GM18507 (cell line): ENCODE measurements at places on chromosomes 16 and 17.

DNA sequence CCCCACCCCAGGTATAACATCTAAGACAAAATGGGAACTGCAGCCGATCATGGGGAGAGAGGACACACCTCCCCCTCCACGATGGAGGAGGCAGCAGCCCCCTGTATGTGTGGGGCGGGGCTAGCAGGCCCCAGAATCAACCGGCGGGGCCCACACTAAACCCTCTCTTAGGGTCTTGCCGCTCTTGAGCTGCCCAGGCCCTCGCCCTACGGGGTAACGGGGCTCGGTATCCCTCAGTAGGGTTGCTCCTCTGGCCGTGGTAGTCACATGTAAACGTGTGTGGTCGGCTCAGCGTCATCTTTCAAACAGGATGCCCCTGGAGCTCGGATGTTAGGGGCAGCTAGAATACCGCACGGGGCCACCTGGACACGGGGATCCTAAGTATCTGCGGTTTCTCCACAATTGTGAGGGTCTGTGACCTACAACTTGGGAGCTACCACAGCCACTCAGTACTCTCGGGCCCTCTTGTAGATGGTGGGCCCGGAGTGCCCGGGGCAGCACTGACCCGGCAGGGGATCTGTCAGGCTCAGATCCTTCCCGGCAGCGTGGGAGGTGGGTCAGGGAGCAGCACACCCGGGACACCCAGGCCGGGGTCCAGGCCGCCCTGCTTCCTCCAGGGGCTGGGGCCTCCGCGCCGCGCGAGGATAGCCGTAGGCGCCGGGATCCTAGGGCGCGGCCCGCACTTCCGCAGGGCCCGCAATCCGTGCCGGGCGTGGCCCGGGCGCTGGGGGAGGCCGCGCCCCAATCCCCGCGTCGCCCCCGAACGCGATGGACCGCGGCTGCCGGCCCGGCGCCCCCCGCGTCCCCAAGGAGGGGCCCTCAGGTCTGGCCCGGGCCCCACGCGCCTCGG lies 781 bp downstream of the ARHGDIA start:
- DNase-seq: no peak

- peak; percentile 46 for DNase-seq
These were observed at the start of the genes KCTD19 and LRRC36 for GRCh38 chr16:67326472-67327309. Gene KCTD19 (minus strand): TSS chr16:67326741. CDS start chr16:67326707, 34 bp downstream. Gene LRRC36 (plus strand): TSS chr16:67326815. CDS start chr16:67326863, 48 bp downstream.

- DNase-seq: no peak
These were observed 28.6 kb upstream of the SSTR5 start for GRCh38 chr16:1043881-1044451.

GRCh38 chr17:56737421-56738161 lies 96.1 kb downstream of the C17orf67 start:
- DNase-seq: no peak

DNA sequence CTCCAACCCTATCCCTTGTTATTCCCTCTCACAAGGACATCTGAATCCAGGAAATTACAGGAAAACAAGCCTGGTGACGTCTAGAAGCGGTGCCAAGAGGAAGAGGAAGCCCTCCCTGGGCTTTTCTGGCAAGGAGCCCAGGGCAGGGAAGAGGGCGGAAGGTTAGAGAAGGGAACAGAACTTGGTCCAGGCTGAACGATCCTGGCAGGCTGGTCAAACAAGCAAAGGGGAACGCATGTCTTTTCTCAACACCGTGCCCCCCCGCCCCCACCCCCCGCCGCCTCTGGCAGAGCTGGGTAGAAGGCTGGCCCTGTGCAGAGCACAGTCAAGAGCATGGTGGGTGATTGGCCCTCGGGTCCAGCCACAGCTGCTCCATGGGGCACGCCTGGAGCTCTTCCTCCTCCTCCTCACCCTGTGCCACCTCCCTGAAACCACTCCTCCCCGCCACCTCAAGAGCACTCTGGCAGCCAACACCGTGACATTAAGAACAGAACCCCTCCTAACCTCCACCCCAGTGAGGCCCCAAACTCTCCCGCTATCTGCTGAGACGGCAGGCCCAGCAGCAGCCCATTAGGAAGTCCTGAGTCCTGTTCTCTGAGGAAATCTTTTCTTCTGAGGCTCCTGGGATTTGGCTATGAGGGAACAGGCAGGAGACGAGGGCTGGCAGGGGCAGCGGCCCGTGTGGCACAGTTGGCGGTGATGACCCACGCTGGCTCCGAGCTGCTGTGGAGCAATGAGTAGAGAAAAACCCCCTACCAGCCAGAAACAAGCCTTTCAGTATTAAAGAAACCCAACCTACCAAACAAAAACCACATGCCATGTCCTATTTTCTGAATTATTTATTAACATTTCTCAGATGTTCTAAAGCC lies 7.3 kb downstream of the C16orf86 start:
- DNase-seq: no peak

GRCh38 chr16:70738083-70738977 lies 52.5 kb upstream of the MTSS2 start:
- peak; percentile 20 for DNase-seq

GRCh38 chr16:80202831-80203413 lies 337.9 kb upstream of the DYNLRB2 start:
- DNase-seq: no peak

DNA sequence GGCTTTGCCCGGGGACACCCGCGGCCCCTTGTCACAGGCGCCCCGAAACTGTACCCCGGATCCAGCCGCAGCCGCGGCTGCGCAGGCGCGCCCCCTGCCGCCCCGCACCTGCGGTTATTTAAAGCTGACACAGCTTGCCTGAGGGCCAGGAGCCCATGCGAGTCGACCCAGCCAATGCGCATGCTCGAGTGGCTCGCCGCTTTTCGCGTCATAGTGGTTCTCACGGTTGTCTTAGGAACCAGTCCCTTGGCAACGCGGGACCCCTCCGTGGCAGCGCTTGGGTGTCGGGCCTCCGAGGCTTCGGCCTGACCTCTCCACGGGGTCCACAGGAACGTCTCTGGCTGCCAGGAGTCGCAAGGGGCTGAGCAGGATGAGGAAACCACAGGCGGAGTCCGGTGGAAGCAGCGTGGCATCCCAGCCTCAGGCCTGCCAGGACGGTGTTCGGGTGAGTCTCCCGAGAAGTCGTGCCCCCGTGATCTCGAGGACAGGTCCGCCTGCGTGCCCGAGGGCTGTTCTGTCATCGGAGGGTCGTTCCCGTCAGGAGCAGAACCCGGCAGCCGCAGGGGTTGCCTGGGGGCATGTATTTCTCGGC lies 716.9 kb downstream of the KCNJ18 start:
- no peak for DNase-seq

GRCh38 chr17:22707626-22708025 lies 1015.3 kb downstream of the KCNJ18 start:
- DNase-seq: no peak

DNA sequence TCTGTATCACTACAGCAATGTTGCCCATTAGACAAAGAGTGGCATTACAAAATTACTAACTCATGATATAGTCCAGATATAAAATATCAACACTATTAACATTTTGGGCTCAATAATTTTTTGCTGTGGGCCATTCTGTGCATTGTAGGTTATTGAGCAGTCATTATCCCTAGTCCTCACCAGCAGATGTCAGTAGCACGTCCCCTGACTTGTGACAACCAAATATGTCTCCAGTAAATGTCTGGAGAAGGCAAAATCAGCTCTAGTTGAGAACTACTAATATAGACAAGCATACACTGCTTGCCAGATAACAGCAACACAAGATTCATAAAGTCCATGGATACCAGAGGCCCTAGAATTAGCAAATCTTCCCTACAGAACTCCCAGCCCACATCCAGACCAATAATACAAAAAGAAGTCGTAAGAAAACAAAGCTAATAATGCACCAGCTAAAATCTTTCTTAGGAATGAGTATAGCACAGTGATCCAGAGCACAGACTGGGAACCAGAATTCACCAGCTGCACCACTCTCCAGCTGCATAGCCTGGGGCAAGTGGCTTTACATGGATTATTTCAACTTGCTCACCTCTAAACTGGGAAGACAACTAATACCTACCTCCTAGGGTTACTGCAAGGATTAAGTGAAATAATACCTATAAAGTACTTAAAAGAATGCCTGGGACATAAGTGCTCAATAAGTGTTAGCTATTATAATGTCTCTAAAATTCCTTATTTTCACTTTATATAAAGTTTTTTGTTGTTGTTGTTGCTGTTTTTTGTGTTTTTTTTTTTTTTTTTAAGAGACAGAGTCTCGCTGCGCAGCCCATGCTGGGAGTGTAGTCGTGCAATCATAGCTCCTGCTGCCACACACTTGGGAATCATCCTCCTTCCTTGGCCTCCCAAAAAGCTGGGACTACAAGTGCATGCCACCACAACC lies 23.7 kb downstream of the HELZ start:
- no peak for DNase-seq

- no peak for DNase-seq
These were observed 35.5 kb upstream of the METTL16 start for GRCh38 chr17:2547176-2547575.

DNA sequence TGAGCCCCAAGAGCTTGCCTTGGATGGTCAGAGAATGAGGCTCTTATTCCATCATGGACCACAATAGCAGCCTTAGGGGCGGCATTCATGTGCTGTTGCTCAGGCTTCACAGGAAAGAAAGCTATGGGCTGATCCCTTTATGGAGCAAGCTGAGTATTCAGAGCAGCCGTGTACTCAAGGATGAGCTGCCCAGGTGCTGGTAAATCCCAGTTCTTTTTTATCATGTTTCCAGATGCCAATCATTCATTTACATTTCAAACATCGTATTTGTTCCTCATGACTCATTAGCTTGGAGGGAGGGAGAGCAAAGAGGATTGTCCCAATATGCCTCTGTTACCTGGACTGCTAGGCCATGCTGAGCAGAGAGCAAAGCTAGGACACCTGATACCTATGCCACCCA lies 475.7 kb downstream of the SHISA9 start:
- no peak for DNase-seq

- no peak for DNase-seq
These were observed 73.0 kb downstream of the ERCC4 start for GRCh38 chr16:13992976-13993375.

DNA sequence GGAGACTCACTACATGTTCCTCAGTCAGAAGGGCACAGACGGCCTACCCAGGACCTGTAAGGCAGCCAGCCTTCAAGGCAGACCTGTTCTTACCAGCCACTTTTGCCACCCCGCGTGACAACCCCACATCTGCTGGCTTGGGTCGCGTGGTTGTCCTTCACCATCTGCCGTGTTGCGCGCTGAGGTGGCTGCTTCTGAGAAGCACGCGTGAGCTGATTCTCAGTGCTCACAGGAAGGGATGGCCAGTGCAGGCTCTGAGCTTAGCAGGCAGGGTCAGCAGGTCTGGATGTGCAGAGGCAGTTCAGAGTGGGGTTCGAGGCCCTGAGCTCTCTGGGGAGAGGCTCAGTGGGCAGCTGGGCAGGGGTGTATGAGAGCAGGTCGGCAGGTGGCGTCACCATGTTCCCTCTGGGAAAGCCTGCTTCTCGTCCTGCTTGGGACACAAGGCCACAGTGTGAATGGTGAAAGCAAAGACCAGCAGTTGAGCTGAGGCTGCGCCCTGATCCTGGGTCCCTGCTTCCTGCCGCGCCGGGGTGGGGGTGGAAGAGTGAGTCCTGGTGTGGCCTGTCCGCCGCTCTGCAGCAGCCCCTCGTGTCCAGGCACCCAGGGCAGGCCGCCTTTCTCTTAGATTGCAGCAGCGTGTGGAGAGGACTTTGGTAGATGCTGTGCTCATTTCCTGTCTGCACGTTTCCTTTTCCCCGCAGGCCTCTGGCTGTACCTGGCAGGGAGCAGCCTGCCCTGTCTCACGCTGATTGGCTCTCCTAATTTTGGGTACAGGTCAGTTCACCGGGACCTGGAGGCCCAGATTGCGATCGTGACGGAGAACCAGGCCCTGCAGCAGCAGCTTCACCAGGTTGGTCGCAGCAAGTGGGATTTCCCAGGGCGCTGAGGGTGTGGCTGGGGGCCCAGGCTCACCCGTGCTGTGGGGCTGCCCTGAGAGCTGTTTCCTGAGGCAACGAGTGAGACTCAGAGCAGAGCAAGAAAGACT lies 36.0 kb downstream of the PGS1 start:
- no peak for DNase-seq

DNA sequence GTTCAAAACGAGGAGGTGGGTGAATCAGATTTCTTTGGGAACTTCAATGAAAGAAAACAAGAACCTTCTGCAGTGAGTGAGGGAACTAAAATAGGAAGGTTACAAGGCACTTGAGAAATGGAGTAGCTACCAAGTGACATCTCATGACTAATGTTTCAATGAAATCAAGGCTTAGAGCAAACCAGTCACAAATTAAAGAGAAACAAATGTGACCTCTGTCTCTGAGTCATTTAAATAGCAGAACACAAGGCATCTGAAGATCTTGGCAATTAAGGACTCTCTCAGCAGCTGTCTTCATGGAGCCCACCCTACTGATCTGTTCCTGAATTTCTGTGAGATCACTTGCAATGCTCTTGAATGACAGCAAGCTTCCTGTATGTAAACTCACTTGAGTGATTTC lies 109.5 kb downstream of the CDH11 start:
- DNase-seq: no peak

DNA sequence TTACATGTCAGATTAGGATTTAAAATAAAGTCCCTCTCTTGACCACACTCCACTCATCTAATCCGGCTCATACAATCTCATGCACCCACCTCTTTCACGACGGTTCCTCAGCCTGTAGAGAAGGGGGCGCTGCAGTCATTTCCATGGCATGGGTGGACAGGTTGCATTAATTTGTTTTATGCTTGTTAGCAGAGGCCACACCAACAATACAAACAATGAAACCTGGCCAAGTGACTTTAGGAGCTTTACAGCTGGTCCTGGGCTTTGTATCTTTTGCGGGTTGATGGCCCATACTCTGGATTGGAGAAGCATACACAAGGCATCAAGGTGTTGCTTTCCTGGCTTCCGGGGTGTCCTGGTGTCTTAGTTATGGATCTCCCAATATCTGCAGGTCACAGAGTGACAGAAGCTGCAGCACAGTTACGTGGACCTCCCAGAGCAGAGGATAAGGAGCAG lies 9.7 kb upstream of the SNF8 start:
- DNase-seq: no peak
